Fibroblast of villous mesenchyme (primary cell): ENCODE measurements at places on chromosomes 7 and 10. TPM values are rescaled to one million over a fixed set of nuclear protein-coding genes. Genes with fewer than 3 reads are reported as not detected.

The TEX47 gene
- not detected in 2 replicates for total RNA-seq

The PKD2L1 gene
- not detected in 2 replicates for total RNA-seq

The FAM25A gene
- total RNA-seq = not detected in 2 replicates

The CFAP58 gene
- total RNA-seq = 0.43 and 0.64 TPM in 2 replicates

The NFKB2 gene
- total RNA-seq = 16.8 and 37.6 TPM in 2 replicates

The PRKAR2B gene
- total RNA-seq = 3.9 and 7.1 TPM in 2 replicates

The STAG3 gene
- total RNA-seq = under 0.01 and 0.64 TPM in 2 replicates

The CALD1 gene
- 1,676 and 3,507 TPM in 2 replicates for total RNA-seq

The UTF1 gene
- not detected in 2 replicates for total RNA-seq

The GSAP gene
- total RNA-seq = 8.7 and 13.8 TPM in 2 replicates

The CRYGN gene
- total RNA-seq = under 0.01 TPM in 1 of 2 replicates, not detected in the other

The GPR37 gene
- 5.6 and 8.7 TPM in 2 replicates for total RNA-seq
